LHCN-M2 (cell line): ENCODE measurements at places on chromosomes 2 and 18. TPM values are rescaled to one million over a fixed set of nuclear protein-coding genes. Genes with fewer than 3 reads are reported as not detected.

DNA sequence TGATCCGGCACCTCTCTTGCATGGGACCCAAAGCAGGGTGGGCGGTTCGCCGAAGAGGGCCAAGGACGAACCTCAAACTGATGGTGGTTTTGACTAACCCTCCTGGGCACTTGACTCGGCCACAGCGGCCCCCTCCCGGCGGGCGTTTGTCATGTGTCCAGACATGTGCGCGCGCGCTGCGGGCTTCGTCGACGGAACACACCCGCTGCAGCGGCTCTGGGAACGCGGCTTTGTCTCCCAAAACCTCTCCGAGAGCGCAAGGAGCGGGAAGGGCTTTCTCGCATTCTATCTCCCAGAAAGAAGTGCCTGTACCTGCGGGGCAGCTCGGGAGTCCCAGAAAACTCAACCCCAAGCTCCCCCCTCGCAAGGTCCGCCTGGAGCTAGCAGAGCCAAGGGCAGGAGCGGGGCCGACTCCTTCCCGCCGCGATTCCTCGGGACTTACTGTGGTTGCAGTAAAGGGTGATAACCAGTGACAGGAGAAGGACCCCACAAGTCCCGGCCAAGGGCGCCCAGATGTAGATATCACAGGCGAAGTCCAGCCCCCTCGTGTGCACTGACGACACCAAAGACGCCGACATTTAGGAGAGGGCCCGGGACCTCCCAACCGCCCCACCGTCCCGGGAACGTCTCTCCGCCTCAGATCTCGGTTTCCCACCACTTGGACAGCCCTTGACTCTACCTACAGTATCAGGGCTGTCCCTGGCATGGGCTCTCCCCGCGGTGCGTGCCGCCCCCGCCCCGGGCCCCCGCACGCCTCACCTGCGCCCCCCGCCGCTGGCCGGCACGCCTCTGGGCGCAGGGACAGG lies 1.6 kb downstream of the CD8A start:
- DNase-seq, result no peak

GRCh38 chr2:101026253-101026701 lies 24.2 kb downstream of the RPL31 start:
- DNase-seq, result no peak

- peak; percentile 72 for DNase-seq
Measured at GRCh38 chr2:43225788-43226557, 433 bp downstream of the ZFP36L2 start.

GRCh38 chr2:231514951-231515297 lies 15.3 kb downstream of the NMUR1 start:
- no peak for DNase-seq

DNA sequence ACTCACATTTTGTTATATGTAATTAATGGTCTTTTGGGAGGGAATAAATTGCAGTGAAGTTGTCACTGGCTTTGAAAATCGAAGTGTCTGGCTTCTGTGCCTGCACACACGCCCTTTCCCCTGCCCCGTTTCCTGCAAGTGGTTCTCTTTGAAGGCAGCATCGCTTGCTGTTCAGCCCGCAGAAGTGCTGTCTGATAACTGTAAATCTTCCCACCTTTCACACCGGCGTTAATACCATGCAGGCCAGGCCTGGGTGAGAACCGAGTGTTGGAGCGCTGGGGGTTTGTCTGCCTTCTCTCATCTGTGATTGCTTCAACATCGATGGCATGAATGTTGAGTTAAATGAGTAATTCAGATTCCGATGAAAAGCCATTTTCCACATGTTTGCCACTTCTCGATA lies 37.9 kb upstream of the RPL31 start:
- DNase-seq, result no peak

DNA sequence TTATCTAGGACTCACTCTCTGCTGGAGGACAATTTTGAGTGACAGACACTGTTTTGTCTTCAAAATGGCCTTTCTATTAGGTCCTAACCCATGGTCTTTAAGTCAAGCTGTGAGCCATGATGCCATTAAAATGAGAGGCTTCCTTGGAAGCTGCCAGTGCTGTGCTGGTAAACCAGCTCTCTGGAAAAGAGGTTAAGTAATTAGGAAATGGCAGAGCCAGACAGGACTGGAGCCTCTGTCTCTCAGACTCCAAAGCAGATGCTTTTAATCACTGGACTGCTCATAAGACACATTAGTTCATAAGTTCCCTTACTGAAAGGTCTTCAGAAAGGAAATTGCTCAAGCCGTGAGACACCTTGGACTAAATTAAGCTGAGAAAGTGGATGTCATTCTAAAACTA lies 25.8 kb upstream of the LHCGR start:
- DNase-seq, result no peak

DNA sequence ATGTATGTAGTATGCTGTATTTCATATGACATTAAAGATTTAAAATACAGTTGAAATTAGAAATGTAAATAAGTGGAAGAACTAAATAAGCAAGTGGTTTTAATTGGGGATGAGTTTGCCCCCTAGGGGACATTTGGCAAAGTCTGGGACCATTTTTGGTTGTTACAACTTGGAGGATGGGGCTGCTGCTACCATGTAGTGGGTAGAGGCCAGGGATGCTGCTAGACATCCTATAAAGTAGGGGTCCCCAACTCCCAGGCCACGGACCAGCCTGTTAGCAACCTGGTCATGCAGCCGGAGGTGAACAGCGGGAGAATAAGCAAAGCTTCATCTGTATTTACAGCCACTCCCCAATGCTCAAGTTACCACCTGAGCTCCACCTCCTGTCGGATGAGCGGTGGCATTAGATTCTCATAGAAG lies 27.9 kb upstream of the ASNSD1 start:
- DNase-seq, result no peak

- DNase-seq, result peak; percentile 82
Measured at GRCh38 chr18:75638776-75639471, 211.4 kb upstream of the SMIM21 start.

GRCh38 chr18:79778291-79778791 lies 19.4 kb upstream of the KCNG2 start:
- DNase-seq, result no peak

DNA sequence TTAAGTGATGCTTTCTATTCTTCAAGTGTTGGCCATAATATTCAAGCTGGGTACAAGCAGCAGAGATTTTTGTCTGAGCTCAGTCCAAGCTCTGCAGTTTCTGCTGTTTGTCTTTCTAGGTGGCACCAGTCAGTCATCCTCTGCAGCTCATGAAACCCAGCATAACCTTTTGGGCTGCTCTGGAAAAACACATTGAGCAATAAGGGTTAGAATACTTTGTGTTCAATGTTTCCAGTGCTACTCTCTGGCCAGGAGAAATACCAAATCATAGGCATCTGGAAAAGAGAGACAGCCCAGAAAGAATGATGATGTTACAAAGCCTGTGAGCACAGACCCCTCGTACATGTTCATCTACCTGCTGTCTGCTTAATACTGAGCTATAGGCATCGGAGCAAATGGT lies 19.5 kb upstream of the WIPF1 start:
- peak; percentile 60 for DNase-seq

DNA sequence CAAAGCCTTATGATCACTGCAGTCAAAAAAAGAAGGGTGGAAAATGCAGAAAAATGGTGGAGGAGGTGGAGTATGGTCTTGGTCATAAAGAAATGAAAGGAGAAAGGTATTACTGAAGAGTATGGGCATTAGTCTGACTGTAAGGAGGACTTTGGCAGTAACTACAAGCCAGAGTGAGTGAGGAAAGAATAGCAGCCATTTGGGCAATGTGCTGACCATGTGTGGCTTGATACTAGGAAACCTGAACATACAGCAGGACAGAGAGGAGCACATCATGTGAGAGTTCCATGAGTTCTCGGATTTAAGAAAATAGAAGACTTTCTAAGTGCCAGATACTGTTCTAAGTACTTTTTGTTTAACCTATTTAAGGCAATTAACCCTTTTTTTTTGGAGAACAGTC lies 8.5 kb downstream of the DTNA start:
- no peak for DNase-seq

GRCh38 chr2:118050974-118051373 lies 37.1 kb upstream of the CCDC93 start:
- DNase-seq, result no peak

DNA sequence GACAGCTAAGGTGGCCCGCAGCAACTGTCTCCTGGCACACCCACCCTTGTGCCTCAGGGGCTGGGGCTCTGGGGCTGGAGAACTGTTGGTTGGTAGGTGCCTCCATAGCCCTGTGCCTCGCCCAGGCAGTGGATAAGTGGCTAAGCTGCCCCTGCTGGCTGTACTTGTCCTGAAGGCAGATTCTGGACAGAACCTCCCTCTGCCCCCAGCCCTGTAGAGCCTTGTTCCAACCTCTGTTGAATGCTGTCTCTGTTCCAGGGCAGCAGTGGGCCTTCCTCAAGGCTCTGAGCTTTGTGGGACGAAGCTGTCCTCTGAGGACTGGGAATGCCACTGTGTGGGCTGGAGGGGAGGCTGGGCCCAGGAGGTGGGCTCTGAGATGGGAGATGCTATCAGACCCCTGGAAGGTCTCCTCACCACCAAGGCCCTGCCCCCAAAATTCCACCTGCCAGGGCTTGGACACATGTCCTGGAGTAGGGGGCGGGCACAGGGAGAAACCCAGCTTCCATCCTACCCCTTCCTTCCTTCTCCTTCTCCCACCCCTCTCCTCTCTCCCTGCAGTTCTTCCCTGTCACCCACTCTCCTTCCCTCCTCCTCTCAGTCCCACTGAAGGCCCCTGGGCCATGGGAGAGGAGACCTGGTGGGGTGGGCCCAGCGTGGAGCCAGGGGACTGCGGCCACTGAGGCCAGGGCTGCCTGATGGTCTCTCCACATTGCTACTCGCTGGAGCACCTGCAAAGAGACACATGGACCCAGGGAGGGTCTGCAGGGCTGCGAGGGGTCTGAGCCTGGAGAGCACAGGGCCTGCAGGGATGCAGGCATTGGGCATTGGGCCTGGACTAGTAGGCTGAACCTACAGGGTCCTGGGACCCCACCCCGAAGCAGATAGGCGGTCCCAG lies 1.7 kb upstream of the PDCD1 start:
- peak; percentile 28 for DNase-seq

DNA sequence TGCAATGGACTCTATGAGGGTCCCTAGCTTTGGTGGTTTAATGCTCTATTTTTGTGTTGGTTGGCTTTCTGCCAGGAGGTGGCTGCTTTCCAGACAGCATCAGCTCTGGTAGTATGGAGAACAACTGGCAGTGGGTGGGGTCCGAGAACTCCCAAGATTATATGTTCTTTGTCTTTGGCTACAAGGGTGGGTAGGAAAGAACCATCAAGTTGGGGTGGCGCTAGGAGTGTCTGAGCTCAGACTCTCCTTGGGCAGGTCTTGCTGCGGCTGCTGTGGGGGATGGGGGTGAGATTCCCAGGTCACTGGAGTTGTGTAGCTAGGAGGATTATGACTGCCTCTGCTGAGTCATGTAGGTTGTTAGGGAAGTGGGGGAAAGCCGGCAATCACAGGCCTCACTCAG lies 976.1 kb upstream of the GYPC start:
- no peak for DNase-seq

DNA sequence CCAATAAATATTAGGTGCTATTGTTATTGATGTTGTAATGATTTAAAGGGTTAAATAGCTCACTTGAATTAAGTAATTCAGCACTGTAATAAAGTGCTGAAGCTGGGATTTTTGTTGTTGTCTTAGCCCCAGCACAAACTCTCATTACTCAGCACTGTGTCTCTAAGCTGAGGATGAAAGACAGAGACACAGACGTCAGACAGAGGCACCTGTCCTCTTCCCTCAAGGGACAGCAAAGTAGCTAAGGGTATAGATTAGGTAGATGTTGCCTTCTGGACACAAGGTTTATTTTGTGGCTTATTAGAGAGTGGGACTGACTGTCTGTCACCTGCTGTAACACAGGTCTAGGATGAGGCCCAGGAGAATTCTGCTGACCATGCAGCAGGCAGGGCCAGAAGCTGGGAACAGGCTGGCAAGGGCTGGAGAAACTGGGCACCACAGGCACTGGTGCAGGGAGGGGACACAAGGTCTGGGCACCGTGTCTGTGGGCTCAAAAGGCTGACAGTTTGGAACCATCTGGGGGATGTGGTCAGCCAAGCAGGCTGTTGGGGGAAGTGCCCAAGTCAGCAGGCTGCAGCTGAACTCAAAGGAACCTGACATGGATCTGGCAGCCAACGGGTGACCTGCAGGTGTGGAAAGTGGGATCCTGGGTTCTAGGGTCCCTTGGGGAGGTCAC lies 20.0 kb upstream of the PTPN4 start:
- no peak for DNase-seq

- DNase-seq, result peak; percentile 6
Measured at GRCh38 chr2:206232287-206233035, 42.0 kb upstream of the ZDBF2 start.

CHST10 gene
- total RNA-seq, result 12.4 and 17.1 TPM in 2 replicates

RGPD5 gene
- 7.6 and 11.1 TPM in 2 replicates for total RNA-seq

PIEZO2 gene
- total RNA-seq, result 3.3 and 10.4 TPM in 2 replicates

SF3B6 gene
- total RNA-seq, result 130 and 144 TPM in 2 replicates

AFG3L2 gene
- 49.9 and 50.7 TPM in 2 replicates for total RNA-seq

GBX2 gene
- total RNA-seq, result 0.40 TPM in 1 of 2 replicates, not detected in the other

HADHA gene
- total RNA-seq, result 122 and 127 TPM in 2 replicates

GAREM2 gene
- 1.2 and 1.3 TPM in 2 replicates for total RNA-seq

REEP1 gene
- total RNA-seq, result 0.38 and 0.52 TPM in 2 replicates

SRD5A2 gene
- total RNA-seq, result not detected in 2 replicates
